K562 (cell line): ENCODE measurements at places on chromosomes 3 and 15. TPM values are rescaled to one million over a fixed set of nuclear protein-coding genes. Genes with fewer than 3 reads are reported as not detected.

GATM gene
- total RNA-seq = 0.58 and 0.89 TPM in 2 replicates

LSG1 gene
- 35.2 and 37.9 TPM in 2 replicates for total RNA-seq

ZNF860 gene
- not detected in 2 replicates for total RNA-seq

CPA3 gene
- not detected in 2 replicates for total RNA-seq

RBP2 gene
- not detected in 2 replicates for total RNA-seq

CP gene
- total RNA-seq = 0.49 and 0.75 TPM in 2 replicates

SKOR1 gene
- total RNA-seq = 0.31 TPM in 2 replicates

CHRM5 gene
- total RNA-seq = not detected in 2 replicates

SST gene
- not detected in 2 replicates for total RNA-seq

CSPG4 gene
- total RNA-seq = 0.07 TPM in 2 replicates

CFAP20DC gene
- total RNA-seq = 3.5 and 4.6 TPM in 2 replicates

DNA sequence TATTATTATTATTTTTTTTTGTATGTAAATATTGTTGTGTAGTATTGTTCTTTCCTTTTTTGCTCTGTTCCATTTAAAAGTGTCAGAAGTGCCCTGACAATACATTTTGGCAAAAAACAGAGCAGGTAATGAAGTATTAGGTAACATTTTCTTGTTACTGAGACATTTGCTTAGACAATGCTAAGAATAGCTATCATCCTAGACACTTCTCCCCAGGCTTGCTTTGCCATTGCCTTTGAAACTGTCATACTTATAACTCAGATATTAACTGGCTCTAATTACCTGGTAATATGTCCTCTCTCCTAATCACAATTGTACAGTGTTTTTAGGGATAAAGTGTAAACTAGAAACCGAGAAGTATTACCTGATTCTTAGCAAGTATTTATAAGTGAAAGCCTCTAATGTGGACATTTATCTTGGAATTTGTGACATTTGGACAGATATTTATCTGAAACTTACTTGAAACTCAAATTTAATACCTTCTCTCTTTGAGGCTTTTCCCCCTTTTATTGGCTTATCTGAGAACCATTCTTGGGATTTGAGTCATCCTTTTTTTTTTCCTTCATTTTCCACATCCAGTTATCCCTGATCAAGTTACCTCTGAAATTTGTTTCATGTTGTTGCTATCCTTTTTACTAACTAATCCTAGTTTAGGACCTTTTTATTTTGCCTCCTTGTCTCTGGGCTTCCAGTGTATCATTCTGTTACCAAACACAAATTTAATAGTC is 13.1 kb downstream of the ARIH1 start:
- DNase-seq = no peak

GRCh38 chr15:77035999-77036471 is 34.9 kb downstream of the TSPAN3 start:
- no peak for DNase-seq

GRCh38 chr3:133563186-133563591 is 10.3 kb upstream of the CDV3 start:
- no peak for DNase-seq

GRCh38 chr15:63065262-63066221 is 23.0 kb downstream of the TPM1 start:
- DNase-seq = no peak

GRCh38 chr3:172625404-172625803 is 85.5 kb downstream of the NCEH1 start:
- DNase-seq = no peak

GRCh38 chr3:194939949-194940770 is 254.5 kb downstream of the FAM43A start:
- no peak for DNase-seq

DNA sequence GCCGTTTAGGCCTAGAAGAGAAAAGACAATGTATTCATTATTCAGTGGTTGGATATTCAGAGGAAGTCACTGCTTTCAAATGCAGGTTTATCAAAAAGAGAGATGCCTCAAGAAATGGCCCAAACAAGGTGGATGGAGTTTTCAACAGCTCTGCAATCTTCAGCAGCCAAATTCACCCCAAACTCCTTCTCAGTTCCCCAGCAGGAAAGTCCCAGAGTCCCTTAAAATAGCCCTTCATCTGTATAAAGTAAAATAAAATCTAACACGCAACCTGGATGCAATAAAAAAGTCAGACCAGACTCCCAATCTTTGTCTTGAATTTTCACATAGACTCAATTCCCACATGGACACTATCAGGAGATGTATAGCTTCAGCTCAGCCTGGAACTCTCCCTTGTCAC is 101.6 kb upstream of the SPATA12 start:
- DNase-seq = no peak

DNA sequence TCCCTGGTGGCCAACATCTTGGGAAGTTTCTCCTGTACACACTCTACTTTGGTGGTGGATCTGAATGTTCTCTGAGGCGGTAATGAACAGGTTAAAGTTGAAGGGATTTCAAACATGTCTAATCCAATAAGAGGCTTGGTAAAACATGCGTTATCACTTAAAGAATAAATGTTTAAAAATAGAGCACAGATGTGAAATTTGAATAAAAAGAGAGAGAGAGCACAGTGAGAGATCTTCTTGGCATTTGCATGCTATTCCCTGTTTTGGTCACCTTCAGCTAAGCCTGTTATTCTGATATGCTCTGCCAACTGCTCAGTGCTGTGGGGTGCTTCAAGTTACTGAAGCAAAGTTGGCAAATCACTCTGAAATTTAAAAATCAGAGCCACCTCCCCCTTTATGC is 237.7 kb upstream of the WNT5A start:
- no peak for DNase-seq

- no peak for DNase-seq
Observed at GRCh38 chr3:40321818-40322217, 12.3 kb downstream of the EIF1B start.

DNA sequence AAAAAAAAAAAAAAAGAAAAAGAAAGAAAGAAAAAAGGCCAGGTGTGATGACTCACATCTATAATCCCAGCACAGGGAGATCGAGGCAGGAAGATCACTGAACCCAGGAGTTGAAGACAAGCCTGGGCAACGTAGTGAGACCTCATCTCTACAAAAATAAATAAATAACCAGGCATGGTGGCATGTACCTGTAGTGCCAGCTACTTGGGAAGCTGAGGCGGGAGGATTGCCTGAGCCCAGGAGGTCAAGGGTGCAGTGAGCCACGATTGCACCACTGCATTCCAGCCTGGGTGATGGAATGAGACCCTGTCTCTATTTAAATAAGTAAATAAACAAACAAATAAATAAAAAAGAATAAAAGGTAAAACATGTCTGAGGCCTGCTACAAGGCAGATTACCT is 39.3 kb upstream of the LACTB start:
- no peak for DNase-seq

GRCh38 chr3:155332716-155333115 is 39.2 kb upstream of the STRIT1 start:
- DNase-seq = no peak

DNA sequence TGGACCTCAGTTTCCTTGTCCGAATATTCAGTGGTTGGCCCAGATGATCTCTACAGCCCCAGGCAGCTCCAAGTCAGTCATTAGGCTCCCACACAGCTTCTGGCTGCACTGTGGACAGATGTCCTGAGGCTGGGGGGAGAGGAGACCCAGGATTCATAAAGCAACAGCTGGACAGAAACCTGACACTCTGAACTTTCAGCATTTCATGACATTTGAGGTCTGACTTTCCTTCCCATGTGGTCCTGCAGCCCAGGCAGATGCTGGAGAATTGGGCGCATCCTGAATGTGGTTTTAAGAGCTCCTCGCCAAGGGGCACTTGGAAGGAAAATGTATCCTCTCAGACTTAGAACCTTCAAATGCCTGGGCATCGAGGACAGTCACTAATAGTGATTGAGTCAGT is 307.6 kb upstream of the LRRFIP2 start:
- no peak for DNase-seq

GRCh38 chr3:142165194-142165593 is 15.8 kb upstream of the TFDP2 start:
- no peak for DNase-seq

DNA sequence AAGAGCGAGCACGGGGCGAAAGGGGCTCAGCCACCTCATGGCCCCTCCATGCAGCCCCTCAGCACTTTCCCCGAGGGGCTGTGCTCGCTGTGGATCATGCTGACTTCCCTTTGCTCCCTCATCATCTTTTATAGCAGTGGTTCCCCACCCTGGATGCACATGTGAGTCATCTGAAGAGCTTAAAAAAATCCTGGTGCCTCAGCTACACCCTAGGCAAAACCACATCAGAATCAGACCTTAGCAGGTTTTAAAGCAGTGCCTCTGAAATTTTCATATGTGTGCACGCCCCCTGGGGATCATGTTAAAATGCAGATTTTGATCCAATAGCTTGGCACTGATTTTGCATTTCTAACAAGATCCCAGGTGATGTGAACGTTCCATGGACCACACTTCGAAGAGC is 50.9 kb downstream of the FEM1B start:
- DNase-seq = no peak

DNA sequence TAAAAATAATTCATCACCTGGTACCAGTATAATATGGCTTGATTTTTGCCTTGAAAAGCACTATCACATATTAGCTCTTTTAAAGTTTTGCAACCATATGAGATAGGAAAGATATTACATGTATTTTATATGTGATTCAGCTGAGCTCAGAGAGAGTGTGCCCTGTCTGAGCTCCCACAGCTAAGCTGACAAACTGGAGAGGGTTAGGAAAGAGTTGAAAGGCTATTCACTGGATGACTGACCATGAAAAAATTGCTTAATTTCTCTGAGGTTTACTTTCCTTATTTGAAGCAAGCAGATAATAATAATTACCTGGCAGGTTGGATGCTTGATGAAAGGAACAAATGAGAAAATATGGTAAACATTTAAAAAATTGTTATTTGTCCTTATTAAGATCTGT is 97.4 kb upstream of the CCDC80 start:
- no peak for DNase-seq

GRCh38 chr3:158528076-158528674 is 42.8 kb upstream of the MLF1 start:
- DNase-seq = no peak

DNA sequence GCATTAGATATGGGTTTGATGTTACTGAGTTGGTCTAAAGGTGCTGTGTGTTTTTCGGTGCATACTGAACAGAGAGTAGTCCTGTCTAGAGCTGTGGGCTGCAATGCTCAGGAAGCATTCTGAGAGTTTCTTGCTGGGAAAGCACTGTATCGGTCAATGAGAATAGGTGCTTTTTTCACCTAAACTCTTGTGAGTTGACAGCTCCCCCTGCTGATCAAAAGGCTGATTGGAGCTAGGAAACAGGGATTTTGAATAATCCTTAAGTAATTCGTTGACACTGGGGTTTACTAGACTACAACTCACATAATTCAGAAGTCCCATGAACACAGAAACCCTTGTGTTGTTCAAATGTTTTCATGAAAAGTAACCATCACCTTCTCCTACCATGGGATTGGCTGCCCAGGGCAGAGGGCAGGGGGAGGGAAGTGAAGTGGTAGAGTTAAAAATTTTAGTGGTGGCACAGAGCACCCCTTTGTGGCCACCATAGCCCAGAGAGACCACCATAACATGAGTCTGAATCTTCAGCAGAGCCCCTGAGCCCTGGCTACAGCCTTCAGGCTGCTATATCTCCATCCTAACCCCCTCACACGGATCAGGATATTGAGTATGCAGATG is 13.0 kb upstream of the MANF start:
- peak; percentile 27 for DNase-seq

DNA sequence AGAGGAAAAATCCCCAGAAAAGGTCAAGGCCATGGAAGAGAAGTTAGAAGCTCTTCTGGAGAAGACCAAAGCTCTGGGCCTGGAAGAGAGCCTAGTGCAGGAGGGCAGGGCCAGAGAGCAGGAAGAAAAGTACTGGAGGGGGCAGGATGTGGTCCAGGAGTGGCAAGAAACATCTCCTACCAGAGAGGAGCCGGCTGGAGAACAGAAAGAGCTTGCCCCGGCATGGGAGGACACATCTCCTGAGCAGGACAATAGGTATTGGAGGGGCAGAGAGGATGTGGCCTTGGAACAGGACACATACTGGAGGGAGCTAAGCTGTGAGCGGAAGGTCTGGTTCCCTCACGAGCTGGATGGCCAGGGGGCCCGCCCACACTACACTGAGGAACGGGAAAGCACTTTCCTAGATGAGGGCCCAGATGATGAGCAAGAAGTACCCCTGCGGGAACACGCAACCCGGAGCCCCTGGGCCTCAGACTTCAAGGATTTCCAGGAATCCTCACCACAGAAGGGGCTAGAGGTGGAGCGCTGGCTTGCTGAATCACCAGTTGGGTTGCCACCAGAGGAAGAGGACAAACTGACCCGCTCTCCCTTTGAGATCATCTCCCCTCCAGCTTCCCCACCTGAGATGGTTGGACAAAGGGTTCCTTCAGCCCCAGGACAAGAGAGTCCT is 9.0 kb downstream of the MAP1A start:
- DNase-seq = no peak

GRCh38 chr15:85543741-85544155 is 163.3 kb downstream of the AKAP13 start:
- DNase-seq = no peak

- no peak for DNase-seq
Observed at GRCh38 chr3:15439476-15439875, 12.1 kb downstream of the EAF1 start.

GRCh38 chr3:5505163-5505562 is 317.7 kb downstream of the EDEM1 start:
- DNase-seq = no peak

DNA sequence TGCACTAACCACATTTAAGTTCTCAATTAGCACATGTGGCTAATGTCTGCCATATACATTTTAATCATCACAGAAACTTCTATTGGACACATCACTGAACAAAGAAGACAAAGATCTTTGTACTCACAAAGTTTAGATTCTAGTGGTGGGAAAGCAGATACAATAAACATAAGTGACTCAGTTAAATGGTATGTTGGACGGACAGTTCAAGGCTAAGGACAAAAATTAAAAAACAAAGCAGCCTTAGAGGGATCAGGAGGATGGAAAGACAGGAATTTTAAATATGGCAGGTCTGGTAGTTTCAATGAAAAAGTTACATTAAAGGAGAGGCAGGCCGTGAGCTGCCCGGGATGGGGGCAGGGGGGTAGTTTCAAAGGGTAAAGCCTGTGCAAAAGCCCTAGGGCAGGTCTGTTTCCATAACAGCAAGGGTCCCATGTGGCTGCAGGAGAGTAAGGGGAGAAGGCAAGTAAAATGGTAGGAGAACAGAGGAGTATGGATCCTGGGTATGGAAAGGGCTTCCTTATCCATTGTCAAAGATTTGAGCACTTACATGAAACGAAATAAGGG is 220.7 kb downstream of the FHIT start:
- DNase-seq = no peak

GRCh38 chr3:133112666-133113065 is 74.5 kb downstream of the TMEM108 start:
- no peak for DNase-seq

DNA sequence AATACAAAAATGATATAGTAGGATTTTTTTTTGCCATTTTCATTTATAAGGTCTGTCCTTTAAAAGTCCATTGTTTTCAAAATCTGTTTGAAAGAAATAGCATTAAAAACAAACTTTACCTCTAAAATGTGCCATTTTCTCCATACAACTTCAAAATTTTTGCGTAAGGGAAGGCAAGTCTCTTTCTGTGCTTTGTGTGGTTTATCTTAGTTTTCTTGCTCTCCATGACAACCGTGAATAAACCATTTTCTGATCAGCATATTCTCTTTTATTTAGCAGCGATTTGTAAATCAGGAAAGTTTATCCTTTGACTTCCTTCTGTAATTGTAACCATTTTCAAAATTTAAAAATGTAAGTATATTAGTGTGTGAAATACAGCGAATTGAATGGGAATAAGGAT is 147.9 kb upstream of the CGNL1 start:
- no peak for DNase-seq
